Frontal cortex (tissue), 4 donors: ENCODE measurements at places on chromosomes 16 and 17. TPM values are rescaled to one million over a fixed set of nuclear protein-coding genes. Genes with fewer than 3 reads are reported as not detected.

GRCh38 chr16:84597931-84598351 lies 19.9 kb downstream of the COTL1 start:
- no peak for DNase-seq

- no peak for DNase-seq
Measured at GRCh38 chr16:63749276-63749675, 1372.6 kb downstream of the CDH11 start.

DNA sequence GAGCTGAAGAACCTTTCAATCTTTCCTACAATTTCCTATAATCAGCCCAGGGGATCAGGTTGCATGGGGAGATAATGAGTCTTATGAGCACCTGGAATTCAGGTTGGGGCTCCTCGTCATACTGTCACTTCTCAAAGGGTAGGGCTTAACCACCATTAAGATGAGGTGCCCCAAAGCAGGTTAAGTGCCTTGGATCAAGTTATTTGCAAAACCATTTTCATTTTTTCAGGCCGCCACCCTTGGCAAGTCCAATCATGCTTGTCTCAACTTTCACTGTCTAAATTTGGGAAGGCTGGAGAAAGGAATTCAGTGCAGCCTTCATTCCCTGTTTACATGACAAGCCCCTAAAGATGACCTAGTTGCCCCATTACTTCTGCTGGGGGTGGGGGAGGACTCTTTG lies 44.9 kb upstream of the TANGO6 start:
- DNase-seq = no peak

GRCh38 chr16:11907160-11907970 lies 8.4 kb downstream of the GSPT1 start:
- DNase-seq = no peak

DNA sequence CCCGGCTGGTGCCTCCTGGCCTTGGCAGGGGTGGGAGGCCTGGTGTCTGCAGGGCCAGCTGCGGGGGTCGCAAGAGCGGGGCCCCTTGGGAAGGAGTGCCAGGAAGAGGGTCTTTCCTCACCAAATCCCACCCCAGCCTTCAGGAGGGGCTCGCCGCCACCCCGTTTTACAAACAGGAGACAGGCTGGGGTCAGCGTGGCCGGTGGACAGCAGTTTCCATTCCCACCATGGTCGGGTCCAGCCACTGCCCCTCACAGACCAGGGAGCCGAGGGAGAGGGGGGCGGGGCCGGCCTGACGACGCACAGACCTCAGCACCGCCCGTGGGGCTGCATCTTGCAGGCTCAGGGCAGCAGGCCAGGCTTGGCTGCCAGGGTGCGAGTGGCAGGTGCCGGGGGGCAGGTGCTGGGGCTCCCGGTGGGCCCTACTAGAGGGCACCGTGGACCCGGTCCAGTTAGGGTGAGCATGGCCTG lies 7.6 kb downstream of the CBFA2T3 start:
- DNase-seq = no peak

DNA sequence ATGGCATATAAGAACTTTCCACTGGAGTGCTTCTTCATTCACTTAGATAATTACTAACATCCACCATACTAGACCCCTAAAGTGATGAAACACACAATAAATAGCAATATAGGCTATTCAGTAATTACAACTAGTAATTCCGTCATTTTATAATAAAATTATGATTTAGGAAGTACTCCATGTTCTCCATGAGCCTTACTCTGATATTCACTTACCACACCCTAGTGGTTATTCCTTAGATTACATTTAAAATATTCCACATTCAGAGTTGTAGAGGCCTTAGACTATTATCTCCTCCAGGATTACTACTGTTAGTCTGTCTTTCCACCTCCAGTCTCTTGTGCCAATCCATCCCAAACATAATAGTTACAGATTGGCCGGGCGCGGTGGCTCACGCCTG lies 62.4 kb downstream of the STH start:
- no peak for DNase-seq

GRCh38 chr16:8391257-8391656 lies 199.1 kb downstream of the TMEM114 start:
- DNase-seq = no peak

- no peak for DNase-seq
Measured at GRCh38 chr17:3575511-3575910, 17.9 kb upstream of the TRPV3 start.

DNA sequence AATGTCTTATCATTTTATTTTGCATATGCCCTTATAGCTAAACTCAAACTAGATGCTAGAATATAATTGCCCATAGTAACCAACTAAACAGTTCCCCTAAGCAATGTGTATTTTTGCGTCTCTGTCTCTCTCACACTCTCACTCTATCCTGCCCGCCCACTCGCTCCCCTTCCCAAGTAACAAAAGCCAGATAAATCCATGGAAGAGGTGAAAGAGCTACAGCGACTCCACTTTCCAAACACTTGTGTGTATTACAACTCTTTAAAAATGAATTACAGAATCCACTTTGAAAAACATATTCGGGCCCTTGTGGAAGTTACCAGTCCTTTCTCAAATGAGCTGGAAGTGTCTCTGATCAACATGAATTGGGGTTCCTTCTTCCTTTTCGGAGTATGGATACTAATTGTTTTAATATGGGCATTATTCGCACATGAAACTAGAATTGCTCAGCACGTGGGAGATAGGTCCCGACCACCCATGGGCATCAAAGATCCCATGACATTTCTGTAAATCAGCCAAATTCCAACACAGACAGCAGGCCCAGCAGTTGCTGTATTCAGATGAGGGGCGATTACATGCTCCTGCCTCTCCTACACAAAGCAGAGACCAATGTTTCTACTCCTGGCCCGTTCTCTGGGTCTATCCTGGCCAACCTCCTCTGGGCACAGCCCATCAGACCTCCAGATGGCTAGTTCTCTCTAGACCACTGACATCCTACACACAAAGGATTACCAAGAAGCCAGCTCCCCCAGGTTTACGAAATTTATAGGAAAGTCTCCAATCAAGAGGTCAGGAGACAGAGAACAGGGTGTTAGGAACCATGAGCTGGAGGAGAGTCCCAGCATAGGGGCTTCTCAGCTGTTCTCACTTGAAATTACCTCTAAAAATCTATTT lies 121.5 kb downstream of the ZFHX3 start:
- no peak for DNase-seq

- DNase-seq = no peak
Measured at GRCh38 chr16:73275024-73275423, 227.1 kb upstream of the ZFHX3 start.

- DNase-seq = no peak
Measured at GRCh38 chr17:3885970-3886369, 6.9 kb downstream of the CAMKK1 start.

DNA sequence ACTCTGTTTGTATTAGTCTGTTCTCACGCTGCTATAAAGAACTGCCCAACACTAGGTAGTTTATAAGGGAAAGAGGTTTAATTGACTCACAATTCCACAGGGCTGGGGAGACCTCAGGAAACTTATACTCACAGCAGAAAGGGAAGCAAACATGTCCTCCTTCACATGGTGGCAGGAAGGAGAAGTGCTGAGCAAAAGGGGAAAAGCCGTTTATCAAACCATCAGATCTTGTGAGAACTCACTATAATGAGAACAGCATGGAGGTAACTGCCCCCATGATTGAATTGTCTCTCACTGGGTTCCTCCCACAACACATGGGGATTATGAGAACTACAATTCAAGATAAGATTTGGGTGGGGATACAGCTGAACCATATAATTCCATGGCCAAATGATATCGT lies 30.9 kb downstream of the ABCC1 start:
- no peak for DNase-seq

- no peak for DNase-seq
Measured at GRCh38 chr17:35981246-35981645, at the start of gene CCL16. Gene CCL16, minus strand, starts transcription at chr17:35981497. Its CDS starts 77 bp downstream, at chr17:35981420.

- DNase-seq = no peak
Measured at GRCh38 chr17:74288785-74289184, 14.8 kb downstream of the DNAI2 start.

GRCh38 chr17:3512505-3513171 lies 36.8 kb downstream of the ASPA start:
- no peak for DNase-seq

- DNase-seq = no peak
Measured at GRCh38 chr17:80331820-80332219, 71.2 kb downstream of the RNF213 start.

DNA sequence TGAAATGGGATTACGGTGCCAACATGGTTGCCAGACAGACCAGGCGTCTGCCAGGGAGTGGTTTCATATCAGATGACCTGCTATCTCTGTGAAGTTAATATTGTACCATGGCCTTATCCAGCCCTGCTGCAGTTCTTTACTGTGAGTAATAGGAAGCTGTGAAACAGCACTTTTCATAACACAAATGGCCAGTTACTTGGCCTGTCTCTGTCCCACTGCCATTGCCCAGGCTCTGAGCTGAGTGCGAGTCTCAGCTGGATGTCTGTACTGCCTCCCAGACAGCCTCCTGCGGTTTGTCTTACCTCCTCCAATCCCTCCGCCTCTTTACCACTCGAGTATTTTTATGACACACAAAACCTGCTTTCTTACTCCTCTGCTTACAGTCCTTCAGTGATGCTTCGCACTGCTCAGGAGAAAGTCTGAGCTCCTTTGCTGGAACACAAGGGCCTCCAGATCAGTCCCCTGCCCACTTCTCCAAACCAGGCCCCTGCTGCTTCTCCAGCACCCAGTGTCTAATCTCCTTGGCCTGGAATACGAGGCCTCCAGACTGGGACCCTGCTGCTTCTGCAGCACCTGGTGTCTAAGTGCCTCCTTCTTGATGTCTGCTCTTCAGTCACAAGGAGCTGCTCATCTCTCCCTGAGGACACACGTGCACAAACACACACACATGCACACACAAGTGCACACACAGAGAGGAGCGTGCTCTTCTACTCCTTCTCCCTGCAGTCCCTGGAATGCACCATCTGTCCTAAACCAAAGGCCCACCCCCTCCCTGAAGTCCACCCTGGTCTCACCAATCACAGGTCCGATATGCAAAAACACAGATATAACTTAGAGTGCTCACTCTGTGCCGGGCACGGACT lies 17.1 kb upstream of the RHOT1 start:
- DNase-seq = no peak

DNA sequence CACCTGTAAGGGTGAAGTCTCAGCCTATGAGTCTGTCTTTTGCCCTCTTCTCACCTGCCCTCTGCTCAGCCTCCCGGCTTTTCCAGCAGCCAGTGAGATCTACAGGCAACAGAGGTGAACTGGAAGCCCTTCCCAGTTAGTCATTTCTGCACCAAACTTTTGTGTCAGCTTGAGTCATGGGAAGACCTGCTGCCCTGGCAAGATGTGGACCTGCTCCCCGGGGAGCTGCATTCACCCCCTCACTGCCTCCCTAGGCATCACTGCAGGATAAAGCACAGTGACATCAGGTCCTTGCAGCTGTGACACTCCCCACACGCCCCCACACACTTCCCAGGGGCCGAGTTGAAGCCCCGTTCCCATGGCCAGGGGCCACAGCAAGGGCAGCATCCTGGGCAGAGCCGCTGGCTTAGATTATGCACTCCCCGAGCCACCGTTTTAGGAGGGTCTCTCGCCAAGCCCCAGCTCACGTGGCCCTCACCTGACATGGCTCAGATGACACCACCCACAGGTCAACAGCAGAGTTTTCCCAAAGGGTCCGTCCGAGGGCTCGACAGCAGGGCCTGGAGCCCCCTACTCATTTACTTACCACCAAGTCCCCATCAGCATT lies 6.5 kb upstream of the ABR start:
- DNase-seq = no peak

DNA sequence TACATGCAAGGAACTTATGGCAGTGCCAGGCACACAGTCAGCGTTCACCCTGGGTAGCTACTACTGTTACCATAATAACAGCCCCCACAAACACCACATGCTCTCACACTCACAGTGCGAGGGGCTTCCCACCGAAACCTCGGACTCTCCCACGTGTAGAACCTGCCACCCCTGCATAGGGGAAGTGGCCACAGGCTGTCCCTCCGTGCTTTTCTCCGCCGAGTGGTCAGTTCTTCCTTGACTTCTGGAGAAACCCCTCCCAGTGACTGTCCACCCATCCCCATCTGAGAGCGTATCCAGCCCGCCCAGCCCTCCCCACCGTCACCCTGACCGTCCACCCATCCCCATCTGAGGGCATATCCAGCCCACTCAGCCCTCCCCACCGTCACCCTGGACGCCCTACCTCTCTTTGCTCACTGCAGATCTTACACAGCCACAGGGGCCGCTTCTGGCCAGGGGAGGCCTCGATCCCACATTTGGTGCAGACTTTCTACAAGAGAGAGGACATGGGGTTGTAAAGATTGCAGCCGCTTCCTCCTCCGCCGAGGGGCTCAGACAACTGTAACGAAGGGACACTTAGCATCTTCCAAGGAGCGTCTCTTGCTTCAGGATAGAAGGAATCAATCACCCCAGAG lies 71.1 kb downstream of the RPH3AL start:
- DNase-seq = no peak

DNA sequence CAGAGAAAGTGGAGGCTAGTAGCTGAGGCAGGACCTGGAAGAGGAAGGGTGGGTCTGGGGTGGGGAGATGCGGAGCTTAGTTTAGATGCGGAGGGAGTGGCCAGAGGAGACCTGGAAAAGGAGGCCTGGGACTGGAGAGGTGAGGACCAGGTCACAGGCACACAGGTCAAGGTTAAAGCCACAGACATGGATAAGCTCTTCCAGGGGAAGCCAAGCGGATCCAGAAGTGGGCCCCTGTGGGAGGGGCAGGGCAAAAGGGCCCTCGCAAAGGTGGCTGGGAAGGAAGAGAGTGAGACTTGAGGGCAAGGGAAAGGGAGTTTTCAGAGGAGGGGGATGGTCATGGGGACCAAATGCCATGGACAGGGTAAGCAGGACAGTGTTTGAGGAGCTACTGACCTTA lies 13.9 kb upstream of the MLLT6 start:
- DNase-seq = no peak

DNA sequence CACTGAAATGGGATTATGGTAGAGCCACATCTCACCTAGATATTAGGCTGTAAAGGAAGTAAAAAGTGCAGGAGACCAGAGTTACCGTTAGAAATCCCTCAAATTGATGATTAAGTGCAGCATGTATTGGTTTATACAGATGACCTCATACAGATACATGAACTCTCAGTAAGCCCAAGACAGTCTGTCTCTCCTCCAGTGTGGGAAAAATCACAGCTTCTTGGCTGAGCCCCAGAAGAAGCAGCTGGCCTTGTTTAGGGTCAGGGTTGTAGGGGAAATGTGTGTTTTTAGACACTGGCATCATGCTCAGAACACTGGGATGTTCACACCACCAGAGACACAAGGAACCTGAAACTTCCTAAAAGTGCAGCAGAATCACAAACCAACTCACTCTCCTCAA lies 135.9 kb downstream of the KATNIP start:
- DNase-seq = no peak

KRTAP4-5 gene
- not detected for total RNA-seq

FAHD1 gene
- total RNA-seq = 64.0 TPM

TLCD3B gene
- total RNA-seq = 10.2 TPM

KNOP1 gene
- total RNA-seq = 20.0 TPM

SHBG gene
- total RNA-seq = not detected

KRTAP4-6 gene
- not detected for total RNA-seq

PRSS22 gene
- total RNA-seq = not detected
